ENCODE measurements at places on chromosomes 7 and 10.
A peak's percentile ranks its signal among the peaks of the same experiment; 100 is the strongest.

DNA sequence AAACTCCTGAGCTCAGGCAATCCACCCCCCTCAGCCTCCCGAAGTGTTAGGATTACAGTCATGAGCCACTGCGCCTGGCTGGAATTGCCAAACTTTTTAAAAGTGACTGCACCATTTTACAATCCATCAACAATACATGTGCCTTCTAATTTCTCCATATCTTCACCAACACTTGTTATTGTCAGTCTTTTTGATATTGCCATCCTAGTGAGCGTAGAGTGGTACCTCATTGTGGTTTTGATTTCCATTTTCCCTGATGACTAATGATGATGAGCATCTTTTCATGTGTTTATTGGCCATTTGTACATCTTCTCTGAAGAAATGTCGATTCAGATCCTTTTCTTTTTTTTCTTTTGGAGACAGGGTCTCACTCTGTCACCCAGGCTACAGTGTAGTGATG lies 21.7 kb upstream of the STRIP2 start:
- DNase-seq, result no peak

- DNase-seq, result no peak
These were observed 112.7 kb downstream of the TCERG1L start for GRCh38 chr10:131198843-131199242.

- no peak for DNase-seq
These were observed 938 bp upstream of the CADPS2 start for GRCh38 chr7:122887198-122887597.

DNA sequence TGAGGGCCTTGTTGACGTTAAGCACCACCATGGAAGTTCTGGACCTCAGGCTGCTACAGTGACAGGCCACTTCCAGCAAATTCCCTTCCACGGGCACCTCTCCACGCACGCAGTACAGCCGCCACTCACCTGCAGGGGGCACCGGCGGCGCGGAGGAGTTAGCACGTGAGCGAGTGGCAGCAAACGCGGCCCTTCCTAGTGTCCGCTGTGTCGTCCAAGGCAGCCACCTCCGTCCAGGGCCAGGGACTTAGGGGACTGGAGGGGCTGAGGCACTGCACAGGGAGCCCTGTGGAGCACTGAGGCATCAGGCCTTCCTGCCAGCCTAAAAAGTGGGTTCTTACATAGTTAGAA lies 164.4 kb downstream of the SVIL start:
- peak; percentile 20 for DNase-seq

GRCh38 chr7:156956727-156957126 lies 7.2 kb downstream of the NOM1 start:
- no peak for DNase-seq

DNA sequence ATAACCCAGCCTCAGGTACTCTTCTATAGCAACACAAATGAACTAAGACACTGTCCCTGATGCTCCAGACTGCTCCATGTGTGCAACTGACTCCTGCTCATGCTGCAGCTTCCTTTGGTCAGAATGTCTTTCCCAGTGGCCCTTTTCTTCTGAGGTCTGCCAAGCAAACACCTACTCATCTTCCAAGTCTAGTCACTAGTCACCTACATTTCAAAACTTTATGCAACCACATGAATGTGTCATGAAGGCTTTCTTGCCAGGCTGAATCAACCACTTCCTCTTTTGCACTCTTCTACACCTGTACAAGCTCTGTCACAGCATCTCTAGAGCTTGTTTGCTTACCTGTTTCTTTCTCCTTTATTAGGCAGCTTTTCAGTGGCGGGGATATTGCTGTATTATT lies 75.8 kb downstream of the LSMEM1 start:
- DNase-seq, result peak; percentile 71

GRCh38 chr7:133851411-133851810 lies 275.7 kb upstream of the LRGUK start:
- no peak for DNase-seq

DNA sequence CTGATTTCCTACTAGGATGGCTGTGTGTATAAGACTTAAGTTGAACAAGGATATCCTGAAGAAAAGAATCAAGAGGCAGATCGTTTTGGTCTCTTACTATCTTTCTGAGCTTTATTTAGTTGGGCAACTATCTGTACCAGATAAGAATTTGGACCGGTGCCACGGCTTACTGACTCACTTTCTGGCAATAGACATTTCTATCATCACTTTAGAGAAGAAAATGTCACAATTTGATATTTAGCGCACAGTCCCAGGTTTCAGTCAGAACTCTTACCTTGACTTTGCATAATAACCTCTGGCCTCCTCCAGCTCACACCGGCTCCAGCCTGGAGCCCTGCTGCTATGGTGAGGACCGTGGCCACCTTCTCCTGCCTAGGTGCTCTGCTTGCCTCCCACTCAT lies 218.2 kb upstream of the MDFIC start:
- DNase-seq, result no peak

DNA sequence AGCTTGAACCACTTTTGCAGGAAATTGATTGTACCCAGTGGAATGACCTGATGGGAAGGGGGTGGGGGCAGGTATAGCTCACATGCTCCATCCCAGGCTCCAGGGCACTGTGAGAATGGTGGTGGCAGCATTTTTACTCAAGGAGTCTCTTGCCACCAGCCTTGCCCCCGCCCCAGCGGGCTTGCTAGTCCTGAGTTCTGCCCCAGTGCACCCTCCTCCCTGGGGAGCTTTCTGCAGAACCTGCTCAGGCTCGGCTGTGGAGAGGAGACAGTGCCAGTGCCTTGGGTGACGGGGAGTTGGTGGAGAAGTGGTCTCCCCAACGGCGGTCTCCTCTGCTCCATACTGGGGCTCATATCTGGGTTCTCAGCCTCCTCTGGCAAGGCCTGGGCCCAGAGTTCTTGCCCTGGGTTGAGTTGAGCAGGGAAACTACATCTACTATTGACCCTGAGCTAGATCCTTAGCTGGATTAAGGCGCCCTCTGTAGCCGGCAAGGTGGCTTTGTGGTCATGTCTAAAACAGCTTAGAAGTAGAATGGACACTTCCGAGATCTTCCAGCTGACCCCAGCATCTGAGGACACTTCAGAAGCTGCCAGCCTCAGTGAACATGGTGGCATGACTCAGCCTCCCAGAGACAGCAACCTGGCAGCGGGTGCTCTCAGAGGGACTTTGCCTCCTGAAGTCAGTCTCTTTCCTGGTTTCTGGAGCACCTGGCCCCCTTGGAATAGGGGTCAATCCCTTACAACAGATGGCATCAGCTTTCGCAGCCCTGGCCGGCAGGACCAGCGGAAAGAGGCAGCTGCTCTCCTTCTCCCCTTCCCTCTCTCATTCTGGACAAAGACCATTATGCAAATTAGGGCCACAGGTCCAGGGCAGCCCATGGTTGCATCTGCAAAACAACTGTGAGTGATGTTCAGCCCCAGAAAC lies 363.4 kb upstream of the MKI67 start:
- no peak for DNase-seq

DNA sequence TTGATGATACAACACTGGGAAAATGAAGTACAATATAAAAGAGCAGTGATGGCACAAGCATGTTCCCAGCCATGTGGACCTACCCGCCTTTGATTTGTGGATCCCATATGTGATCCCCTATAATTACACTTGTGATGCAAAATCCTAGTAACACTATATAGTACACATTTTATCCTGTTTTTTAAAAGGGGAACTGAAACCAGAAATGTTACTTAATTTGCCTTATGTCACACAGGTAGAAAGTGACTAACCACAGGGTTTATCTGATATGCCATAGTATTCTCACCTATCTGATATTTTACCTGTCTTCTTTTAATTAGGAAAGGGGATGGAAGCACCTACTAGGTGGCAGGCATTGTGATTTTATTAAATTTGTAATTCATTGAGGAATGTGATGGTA lies 35.0 kb downstream of the ARMC3 start:
- no peak for DNase-seq

DNA sequence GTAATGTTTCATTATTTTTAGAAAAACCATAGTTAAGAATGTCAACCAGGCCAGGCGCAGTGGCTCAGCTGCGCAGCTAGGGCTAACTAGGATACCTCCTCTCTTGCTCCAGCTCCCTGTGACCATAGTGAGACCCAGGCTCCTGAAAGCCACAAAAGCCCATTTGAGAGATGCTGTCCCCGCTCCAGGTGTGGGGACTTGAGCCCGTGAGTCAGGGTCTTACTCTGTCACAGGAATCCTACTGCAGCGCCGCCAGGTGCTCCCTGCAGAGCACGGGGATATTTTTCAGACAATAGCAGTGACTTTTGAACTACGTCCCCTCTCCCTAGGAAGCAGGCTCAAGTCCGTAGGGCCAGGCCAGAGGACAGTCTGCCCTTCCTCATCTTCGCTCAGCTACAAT lies 75.6 kb upstream of the NRBF2 start:
- no peak for DNase-seq

GRCh38 chr7:143458681-143459080 lies 15.4 kb downstream of the TAS2R60 start:
- no peak for DNase-seq

- no peak for DNase-seq
These were observed 14.5 kb downstream of the HIPK2 start for GRCh38 chr7:139763330-139763729.

GRCh38 chr7:150945171-150945852 lies 32.8 kb downstream of the KCNH2 start:
- peak; percentile 91 for DNase-seq

DNA sequence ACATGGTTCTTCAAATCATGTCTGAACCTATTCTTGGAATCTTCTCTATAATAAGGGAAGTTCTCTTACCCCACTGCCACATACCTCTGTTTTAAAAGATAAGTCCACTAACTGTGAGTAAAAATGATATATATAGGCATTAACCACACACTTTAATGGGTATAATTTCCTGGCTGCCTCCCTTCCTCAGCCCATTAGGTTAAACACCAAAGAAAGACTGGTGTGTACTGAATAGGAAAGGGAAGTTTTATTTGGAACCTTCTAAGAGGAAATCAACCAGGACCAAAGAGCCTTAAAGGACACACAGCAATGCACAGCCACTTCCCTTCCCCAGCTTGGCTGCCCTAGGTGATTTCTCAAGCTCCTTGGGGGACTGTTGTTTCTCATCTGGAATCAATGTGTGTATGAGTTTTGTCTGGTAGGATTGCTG lies 5.0 kb upstream of the WBP1L start:
- peak; percentile 63 for DNase-seq

DNA sequence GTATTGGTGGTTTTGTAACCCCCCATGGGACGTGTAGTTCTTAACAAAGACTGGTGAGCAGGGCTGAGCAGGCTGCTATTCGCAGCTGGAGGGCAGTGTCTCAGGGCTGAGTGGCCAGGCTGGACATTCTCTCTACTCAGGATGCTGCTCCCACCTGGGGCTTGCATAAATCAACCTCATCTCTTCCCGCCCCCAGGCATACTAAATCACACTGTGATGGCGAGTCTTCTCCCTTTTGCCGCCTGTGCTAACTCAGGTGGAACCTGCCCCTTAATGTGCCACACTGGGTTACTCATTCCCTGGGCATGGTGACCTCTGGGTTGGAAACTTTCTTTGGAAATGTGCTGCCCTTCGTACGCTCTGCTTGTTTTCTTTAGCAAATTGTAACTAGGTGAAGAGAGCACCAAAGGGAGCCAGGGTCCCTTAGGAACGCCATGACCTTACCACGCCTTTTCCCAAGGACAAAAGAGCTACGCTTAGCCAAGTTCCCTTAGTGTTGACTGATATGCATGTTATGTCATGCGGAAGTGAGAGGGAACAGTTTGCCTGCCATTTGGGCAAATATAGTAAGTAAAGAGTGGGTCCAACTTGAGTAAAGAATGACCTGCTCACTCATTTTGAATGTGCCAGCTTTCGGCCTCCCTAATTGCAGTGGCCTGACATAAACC lies 40.4 kb upstream of the COBL start:
- no peak for DNase-seq

GRCh38 chr7:117827862-117828261 lies 45.4 kb downstream of the CTTNBP2 start:
- no peak for DNase-seq

GRCh38 chr10:82914655-82915136 lies 1039.7 kb downstream of the NRG3 start:
- no peak for DNase-seq

GRCh38 chr7:36310897-36311296 lies 78.8 kb upstream of the ANLN start:
- no peak for DNase-seq

DNA sequence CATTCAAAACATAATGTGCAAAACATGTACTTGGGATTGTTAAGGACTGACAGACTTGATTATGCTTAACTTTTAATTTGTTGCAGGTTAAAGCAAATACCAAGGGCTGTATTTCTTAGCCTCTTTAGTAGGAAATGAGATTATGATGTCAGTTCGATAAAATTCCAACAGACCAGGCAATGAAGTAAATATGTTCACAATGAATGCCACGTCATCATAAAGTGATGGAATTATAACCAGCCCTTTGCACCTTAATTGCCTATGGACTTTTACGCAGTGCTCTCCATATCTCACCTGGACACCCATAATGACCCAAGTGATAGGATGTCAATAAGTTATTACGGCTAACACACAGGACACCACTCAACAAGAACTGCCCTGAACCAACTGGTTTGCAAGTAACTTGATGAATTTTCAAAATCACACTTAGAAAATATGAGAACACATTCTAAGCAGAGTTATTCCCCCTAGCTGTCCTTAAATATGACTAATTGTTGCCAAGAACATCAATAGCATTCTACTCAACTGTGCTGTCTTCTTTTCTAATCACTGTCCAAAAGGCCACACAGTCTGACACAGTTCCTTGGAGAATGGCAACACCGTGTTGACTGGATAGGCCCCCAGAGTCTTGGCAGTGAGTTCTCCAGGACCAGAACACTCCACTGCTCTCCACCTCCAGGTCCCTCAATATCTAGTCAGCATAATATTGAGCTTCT lies 115.0 kb downstream of the CHCHD3 start:
- DNase-seq, result no peak

GRCh38 chr10:91287276-91287675 lies 66.8 kb downstream of the PCGF5 start:
- no peak for DNase-seq

DNA sequence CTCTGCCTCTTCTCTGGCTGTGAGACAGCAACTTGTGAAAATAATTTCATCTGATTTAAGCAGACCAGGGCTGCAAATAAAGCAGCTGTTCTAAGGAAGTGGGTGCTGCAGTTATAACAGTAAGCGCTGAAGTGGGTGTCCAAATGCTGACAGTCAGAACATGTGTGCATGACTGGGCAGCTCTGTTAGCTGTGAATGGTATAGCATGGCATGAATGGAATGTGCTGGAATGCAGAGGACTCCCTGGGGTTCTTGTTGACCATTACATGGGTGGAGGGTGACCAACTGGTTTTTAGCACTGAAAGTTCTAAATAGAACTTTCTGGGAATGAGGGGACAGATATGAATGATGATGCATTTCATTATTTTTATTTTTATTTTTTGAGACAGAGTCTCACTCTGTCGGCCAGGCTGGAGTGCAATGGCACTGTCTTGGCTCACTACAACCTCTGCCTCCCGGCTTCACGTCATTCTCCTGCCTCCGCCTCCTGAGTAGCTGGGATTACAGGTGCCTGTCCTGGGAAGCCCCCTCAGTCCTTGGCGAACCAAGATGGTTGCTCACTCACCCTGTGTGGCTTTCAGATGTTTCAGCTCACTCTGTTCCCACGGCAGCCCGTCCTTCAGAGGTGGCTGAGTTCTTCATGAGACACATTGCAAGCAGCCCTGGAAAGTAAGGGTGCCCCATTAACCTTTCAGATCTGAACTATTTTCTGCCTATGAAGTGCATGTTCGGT lies 319.8 kb upstream of the PHYHIPL start:
- DNase-seq, result no peak

GRCh38 chr10:119020627-119020946 lies 8.9 kb upstream of the NANOS1 start:
- DNase-seq, result no peak

All from NB4 (cell line).